ENCODE measurements at places on chromosomes 5 and 9. TPM values are rescaled to one million over a fixed set of nuclear protein-coding genes. Genes with fewer than 3 reads are reported as not detected.

DNA sequence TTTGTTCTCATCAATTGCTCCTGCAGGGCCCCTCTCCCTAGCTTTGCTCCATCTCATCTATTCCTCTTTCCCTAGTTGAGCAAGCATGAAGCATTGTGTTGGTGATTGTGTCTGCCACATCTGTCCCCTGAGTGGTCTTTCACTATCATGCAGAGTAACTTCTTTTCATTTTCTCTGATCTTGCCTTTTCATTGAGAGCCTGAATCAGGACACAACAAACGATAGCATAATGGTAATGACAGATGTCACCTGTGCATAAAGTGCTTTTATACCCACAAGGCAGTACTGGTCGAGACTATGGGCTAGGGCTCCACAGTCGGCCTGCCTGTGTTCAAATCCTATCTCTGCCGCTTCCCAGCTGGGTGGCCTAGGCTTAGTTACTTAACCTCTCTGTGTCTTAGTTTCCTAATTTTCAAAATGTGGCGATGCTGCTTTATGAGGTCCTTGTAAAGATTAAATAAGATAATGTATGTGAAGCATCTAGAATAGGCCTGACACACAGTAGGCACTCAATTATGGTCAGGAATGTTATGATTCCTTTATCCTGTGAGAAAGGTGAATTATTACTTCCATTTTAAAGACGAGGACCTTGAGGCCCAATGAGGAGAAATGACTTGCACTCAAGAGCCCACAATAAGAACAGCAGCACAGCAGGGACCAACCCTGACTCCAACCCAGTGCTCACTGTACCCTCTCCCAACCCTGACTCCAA lies 137.1 kb upstream of the ZNF618 start:
- DNase-seq: no peak

Gene ST8SIA4
- total RNA-seq: 17.3 TPM

- DNase-seq: no peak
Observed at GRCh38 chr5:30832519-30832918, 361.0 kb upstream of the CDH6 start.

DNA sequence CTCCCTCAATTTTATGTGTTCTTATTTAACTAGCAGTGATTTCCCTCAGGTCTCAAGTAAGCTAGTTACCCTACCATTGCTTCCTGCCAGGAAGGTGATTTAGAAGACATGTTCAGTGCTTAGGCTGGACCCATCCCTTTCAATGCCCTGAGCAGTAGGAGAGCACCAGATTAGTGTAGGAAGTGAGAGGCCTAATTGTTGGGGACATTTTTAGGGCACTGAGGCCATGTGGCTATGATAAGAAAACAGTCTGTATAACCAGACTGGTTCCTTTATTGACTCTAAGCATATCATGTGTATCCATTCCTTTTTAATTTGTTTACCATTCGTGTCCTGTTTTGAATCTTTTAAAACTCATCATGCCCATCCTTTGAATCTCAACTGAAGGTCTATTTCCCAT lies 312.3 kb upstream of the PRR16 start:
- DNase-seq: no peak

Gene NR6A1
- 1.2 TPM for total RNA-seq

GRCh38 chr9:2173170-2173569 lies 158.0 kb downstream of the SMARCA2 start:
- no peak for DNase-seq

GRCh38 chr9:127308652-127309434 lies 44.3 kb downstream of the GARNL3 start:
- DNase-seq: no peak

GRCh38 chr9:124477648-124478285 lies 27.5 kb downstream of the ADGRD2 start:
- DNase-seq: no peak

DNA sequence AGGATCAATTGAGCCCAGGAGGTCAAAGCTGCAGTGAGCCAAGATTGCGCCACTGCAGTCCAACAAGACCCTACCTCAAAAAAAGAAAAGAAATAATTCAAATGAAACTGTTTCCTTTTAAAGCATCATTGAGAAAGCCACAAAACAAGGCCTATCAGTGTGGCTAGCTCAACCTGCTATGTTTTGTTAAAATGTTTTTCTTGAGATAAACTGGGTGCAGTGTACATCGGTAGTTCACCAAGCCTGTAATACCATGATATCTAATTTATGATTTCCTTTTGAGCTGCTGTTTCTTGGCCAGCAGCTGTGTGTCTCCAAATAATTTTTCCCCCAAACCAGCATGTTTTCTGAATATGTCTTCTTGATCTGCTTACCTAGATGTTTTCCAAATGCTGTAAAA lies 97.3 kb upstream of the GOLGA1 start:
- no peak for DNase-seq

GRCh38 chr9:128653908-128654307 lies 2.7 kb downstream of the DYNC2I2 start:
- no peak for DNase-seq

- DNase-seq: no peak
Observed at GRCh38 chr5:5755888-5756287, 333.4 kb downstream of the ICE1 start.

Gene TPPP
- not detected for total RNA-seq

- peak; percentile 62 for DNase-seq
Observed at GRCh38 chr5:98772415-98773213, 849 bp upstream of the RGMB start.

GRCh38 chr5:109035436-109035835 lies 287.7 kb downstream of the FER start:
- no peak for DNase-seq

- DNase-seq: no peak
Observed at GRCh38 chr5:142466195-142466971, 141.6 kb upstream of the SPRY4 start.

DNA sequence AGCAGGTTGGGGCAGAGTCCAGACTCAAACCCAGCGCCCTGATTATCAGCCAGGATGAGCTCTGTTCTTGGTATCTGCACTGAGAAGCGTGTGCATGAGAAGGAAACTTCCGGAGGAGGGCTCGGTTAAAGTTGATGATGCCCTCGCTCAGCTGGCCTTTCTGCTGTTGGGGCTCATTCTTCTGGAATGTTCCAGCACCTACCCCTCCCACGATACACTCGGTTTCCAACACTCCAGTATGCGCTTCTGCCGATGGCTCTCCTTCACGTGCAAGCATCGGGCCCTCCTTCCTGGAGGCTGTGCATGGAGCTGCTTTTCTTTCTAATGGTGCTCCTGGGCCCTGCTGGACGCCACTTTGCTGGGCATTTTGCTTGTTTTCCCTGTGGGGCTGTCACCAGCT lies 134.0 kb downstream of the RXRA start:
- no peak for DNase-seq

DNA sequence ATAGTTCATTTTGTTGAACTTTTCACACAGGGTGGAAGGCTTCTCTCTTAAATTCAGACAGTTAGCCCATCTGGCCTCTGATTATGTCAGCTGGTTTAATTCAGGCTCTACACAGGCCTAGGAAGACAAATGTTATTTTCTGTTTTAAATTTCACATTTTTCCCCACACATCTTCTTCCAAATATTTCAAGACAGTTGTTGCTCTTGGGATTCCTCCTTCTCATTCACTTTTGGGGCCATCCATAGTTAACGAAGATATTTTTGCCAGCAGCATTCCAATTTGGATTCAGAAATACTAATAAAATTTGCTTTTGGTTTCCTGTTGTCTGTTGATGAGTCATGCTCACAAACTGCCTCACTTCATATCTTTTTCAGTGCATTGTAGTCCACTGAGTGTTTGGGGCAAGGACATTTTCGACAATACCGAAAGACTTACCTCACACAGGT lies 475.4 kb downstream of the DMAC1 start:
- no peak for DNase-seq

DNA sequence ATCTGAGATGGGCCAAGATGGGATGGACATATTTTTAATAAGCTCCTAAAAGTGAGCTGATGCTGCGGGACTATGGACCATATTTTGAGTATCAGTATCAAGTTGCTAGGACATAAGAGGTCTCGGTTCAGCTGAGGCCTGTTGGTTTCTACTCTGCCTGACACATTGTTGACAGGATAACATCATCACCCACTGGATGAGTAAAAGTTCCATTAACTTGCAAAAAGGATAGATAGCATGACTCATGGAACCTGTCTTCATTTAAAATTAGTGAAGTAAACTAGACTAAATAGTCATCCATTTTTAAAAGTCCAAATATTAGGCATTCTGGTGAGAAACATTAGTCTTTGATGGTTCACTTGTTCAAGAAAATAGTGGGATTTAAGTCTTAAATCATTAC lies 33.3 kb downstream of the PARP8 start:
- no peak for DNase-seq

GRCh38 chr5:125582352-125582751 lies 835.9 kb upstream of the ZNF608 start:
- no peak for DNase-seq

GRCh38 chr9:130301483-130302286 lies 36.1 kb downstream of the HMCN2 start:
- no peak for DNase-seq

GRCh38 chr5:67014191-67014590 lies 182.4 kb downstream of the CD180 start:
- DNase-seq: no peak

- DNase-seq: no peak
Observed at GRCh38 chr9:100186356-100186755, 87.3 kb downstream of the INVS start.

- no peak for DNase-seq
Observed at GRCh38 chr9:69060766-69061165, 25.2 kb downstream of the FXN start.

Gene UBLCP1
- total RNA-seq: 40.4 TPM

- DNase-seq: no peak
Observed at GRCh38 chr5:124262991-124263571, 483.4 kb downstream of the ZNF608 start.

Gene CDC20B
- not detected for total RNA-seq

DNA sequence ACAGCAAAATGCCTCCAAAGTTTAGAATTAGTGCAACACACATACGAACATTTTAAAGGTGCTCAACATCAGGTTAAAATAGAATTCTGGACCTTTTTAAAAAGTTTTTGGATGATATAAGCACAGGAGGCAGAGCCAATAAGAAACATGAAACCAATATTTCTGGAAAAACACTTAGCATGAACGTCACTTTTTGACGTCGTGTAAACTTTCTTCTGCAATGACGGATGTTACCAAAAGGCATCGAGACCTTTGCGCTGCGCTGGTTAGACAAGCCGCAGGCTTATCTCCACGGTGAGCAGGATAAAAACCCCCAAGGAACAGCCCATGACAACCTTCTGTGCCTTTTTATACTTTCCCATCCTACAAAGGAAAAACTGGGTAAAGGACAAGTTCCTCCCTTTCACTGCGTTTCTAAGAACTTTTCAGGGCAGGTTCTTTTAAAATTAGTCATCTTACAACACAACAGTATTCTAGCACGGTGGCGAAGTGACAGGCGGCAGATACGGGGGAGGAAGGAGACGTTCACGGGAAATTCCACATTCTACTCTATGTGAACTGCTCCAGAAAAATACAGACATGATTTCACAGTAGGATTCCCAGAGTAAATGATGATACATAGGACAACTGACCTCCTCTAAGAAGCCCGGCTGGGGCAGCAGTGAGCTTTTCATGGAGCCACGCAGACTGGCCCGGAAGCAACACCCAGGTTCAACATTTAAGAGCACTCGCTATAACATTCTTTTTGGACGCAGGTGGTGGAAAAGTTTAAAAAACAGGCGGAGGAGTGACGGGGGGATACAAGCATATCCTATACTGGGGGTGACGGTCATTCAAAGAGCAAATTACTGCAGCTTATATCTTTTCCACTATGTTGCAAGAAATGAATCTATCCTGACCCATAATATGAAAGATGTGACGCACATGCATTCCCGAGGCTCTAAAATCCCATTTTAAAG lies 52.4 kb downstream of the USP20 start:
- peak; percentile 75 for DNase-seq

DNA sequence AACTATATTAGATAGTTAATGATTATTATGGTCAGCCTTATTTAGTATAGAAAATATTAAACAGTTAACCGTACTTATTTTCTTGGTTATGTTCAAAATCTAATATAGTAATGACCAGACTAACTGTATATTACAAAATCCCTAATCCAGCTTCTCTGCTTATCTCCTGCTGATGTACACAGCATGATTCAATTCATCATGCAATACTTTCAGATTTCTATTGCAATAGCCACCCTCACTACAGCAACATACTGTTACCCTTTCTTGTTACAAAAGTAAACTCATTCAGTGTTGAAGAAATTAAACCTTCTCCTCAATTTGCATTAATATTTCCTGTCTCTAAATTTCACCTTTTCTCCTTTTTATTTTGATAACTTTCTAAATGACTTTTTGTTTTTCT lies 1375.0 kb upstream of the NUDT12 start:
- DNase-seq: no peak

- peak; percentile 55 for DNase-seq
Observed at GRCh38 chr5:141992349-141992963, 20.4 kb downstream of the GNPDA1 start.

DNA sequence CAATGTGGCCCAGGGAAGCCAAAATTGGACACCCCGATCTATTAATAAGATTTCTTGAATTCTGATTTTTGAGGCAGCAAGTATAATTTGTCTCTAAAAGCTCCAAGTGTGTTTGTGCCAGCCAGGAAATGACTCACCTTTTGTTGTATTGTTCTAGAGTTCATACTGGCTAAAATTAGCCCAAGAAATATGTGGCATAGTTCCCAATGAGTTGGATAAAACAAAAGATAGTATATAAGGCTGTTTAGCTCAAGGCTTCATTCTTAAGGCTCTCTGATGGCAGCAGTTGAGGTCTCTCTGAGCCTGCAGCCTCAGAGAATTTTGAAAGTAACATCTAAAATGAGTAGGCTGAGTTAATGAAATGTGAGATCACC lies 21.6 kb downstream of the HMGXB3 start:
- DNase-seq: no peak

GRCh38 chr5:108430931-108431608 lies 49.2 kb upstream of the FBXL17 start:
- no peak for DNase-seq

Gene TMEM245
- 30.4 TPM for total RNA-seq

Gene SAPCD2
- total RNA-seq: 15.2 TPM

DNA sequence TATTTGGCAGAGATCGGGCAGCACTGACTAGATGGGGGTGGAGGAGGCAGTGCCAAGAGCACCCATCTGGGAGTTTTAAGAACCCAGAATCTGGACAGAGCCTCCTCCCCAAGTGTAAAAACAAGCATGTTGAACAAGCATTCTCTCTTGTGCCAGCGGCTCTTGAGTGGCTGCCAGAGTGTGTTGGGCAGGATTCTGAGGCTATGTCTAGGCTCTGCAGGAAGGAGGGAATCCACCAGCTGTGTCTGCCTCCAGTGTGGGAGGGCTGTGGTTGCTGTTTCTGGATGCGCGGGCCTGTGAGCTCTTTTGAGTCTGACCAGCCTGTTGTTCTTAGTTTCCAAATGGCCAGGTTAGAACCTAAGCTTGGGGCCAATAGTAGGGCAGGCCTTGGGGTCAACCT lies 39.8 kb downstream of the HMCN2 start:
- DNase-seq: no peak

Gene SH3GL2
- total RNA-seq: not detected

GRCh38 chr5:144086295-144086694 lies 84.2 kb downstream of the YIPF5 start:
- DNase-seq: no peak

DNA sequence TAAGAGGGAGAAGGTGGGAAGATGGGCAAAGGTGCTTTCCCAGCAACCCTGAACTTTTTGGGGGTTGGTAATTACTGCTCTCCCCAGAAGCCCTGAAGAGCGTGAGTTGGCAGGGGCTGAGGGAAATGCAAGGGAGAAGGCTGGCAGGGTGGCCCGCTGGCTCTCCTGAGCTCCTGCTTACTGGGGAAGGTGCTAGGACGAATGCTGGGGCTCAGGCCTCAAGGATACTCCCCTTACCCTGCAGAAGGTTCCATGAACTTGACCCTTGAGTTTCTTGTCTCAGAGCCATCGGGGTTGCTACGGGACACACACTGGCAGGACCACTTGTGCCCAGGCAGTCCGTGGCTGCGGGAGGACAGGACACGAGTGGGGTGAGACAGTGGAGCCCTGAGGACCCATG lies 1.2 kb downstream of the FAM163B start:
- no peak for DNase-seq

All from activated naive CD8-positive, alpha-beta T cell treated with anti-CD3 and anti-CD28 coated beads for 36 hours (primary cell).